Hematopoietic multipotent progenitor cell (in vitro differentiated cells): ENCODE measurements at places on chromosomes 6 and 20.

DNA sequence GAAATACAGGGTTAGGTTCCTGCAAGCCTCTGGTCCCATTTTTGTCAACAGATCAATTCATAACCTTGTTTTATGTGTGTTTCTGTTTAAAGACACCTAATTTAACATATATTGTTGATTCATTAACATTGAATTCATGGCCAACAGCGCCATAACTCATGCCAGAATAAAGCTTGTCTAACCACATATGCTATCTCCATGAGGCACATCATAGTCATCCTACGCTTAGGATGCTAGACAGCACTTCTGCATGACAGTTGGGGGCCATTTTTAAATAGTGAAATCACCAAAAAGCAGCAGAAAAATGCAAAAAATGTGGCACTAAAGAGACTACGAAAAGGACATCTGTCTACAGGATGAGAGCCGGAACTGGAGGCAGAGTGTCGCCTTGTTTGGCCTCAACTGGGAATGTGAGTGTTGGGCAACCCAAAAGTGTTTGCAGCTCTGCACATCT lies 37.9 kb downstream of the TRAM2 start:
- DNase-seq: no peak

DNA sequence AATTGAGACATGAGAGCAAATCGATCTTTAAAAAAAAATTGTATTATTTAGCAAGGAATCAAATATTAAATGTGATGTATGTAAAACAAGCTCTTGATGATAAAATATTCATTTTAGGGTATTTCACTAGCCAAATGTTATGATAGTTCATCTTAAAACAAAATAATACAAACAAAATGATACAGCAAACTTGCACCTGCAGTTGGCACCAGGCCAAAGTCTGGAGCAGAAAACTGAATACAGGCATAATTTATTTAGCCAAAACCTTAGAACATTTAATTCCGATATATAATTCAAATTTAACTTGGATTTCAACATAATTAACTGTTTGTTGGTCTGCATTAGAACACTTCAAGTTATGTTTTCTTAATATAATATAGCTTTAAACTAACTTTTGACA lies 60.9 kb downstream of the EPHA7 start:
- DNase-seq: no peak

DNA sequence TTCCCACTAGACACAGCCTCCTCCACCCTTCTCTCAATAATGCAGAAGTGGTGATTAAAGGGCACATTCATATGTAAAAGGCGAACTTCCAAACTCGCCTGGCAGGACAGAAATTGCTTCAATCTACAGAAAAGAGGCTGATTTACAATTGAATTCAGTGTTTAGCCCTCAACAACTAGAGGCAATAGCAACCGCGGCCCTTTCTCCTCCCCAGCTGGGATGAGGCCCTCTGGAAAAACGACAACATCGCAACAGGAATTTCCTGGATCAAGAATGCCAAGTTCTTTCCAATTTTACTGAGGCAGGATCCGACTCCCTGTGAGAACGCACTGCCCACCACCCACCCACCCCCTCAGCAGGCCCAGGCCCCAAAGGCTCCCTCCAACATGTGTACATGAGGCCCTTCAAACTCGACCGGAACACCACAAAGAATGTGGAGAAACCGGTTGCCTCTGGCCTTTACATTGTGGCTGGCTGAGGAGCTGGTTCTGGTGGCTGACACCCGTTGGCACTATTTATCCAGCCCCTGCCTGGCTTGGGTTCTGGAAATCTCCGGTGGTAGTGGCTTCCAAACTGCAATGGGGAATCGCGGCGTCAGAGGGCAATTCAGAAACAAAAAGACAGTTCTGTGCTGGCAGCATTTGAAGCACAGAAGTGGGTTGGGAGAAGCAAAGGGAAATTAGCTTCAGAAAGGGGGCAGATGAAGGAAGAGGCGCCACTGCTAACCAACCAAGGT lies 36.8 kb downstream of the ZMYND8 start:
- DNase-seq: no peak

- DNase-seq: no peak
Measured at GRCh38 chr6:2434116-2434515, 188.7 kb upstream of the GMDS start.

GRCh38 chr6:54315656-54316055 lies 7.4 kb downstream of the TINAG start:
- no peak for DNase-seq

- no peak for DNase-seq
Measured at GRCh38 chr6:16546861-16547260, 214.4 kb downstream of the ATXN1 start.

- no peak for DNase-seq
Measured at GRCh38 chr20:33310327-33310899, 27.4 kb downstream of the BPIFB1 start.

DNA sequence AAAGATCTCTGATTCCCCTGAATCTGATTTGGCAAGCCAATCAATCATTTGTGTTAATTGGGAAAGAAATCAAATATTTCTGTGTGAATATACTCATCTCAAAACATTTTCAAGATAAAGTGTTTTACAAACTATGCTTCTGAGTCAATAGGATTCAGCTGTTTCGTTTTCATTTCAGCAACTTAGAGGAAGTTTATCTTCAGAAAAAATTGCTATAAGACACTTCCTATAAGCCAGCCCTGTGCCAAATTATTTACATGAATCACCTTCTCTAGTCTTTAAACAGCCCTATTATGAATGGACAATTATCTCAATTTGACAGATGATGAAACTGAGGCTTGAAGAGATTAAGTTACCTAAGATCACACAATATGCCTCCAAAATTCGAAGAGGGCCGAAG lies 10.9 kb downstream of the DEFB129 start:
- peak; percentile 31 for DNase-seq

GRCh38 chr6:170086639-170087420 lies 204.0 kb downstream of the DLL1 start:
- DNase-seq: no peak

- DNase-seq: no peak
Measured at GRCh38 chr6:70843328-70843918, 113.4 kb downstream of the B3GAT2 start.

DNA sequence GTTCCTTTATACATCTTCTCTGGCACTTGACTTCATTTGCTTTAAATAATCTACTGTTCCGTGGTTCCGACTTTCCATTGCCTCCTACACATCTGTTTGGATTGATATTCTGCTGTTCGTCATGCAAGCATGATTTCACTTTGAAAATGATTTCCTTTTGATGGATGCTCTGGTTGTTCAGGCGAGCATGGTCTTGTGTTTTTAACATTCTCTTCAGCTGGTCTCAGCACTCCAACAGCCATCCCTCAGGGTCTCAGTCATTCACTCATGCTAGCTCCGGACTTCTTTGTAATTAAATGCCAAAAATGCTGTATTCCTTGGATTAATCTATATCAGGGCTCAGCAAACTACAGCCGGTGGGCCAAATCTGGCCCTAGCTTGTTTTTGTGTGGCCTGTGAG lies 27.2 kb upstream of the SPACA1 start:
- DNase-seq: no peak

- no peak for DNase-seq
Measured at GRCh38 chr6:149566410-149567193, 427 bp downstream of the GINM1 start.

- no peak for DNase-seq
Measured at GRCh38 chr6:152277826-152278329, 359.3 kb downstream of the SYNE1 start.

GRCh38 chr6:106591111-106591825 lies 38.0 kb downstream of the RTN4IP1 start:
- no peak for DNase-seq

DNA sequence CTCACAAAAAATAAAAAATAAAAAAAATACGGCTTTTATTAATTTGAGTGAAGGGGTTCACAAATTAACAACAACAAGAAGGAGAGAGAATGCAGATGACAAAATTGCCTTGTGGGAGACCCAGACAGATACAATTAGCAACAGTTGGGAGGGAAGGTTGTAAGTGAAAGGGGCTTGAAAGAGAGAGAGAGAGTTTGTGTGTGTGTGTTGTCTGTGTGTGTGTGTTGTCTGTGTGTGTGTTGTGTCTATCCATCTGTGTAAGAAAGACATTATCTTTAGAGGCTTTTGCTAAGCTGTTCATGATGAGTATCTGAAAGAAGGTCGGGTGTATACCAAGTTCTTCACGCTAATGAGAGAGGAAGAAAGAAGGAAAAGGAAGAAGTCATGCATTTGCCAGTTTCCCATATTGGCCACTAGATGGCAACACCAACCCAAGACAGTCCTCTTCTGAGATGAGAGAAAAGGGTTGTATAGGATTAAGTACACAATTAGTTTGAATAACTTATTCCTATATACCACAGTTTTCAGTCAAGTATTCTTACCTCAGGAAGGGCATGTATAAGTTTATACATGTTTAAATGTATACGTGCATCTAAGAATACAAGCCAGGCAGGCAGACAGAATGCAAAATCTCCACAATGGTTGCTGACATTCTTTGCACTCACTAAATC lies 63.7 kb upstream of the CD2AP start:
- DNase-seq: peak; percentile 88

GRCh38 chr20:63161176-63161651 lies 54.7 kb downstream of the YTHDF1 start:
- DNase-seq: no peak
